ENCODE measurements at places on chromosomes 2 and 18.
A peak's percentile ranks its signal among the peaks of the same experiment; 100 is the strongest.

DNA sequence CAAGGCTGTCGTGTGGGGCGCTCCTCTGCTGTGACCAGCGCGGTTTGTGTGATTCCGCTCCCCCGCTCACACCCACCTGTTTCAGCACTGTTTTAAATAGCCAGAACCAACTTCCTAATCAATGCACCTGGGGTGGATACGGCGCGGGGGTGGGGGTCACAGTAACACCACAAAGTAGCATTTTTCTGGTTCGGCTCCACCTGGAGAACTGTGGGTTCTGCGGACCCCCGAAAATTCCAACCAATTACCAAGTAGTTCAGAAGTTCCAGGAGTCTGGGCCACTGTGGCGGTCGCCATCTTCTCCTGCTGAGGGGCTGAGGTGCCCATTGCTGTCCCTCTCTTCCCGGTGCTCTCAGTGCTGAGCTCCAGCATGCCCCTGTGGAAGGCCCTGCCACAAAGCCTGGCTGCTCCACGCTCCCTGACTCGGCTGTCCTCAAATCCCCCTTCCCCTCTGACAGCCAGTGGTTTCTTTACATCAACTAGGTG lies 79.4 kb downstream of the GFPT1 start:
- DNase-seq = no peak

GRCh38 chr18:37762076-37762621 lies 196.6 kb upstream of the CELF4 start:
- no peak for DNase-seq

DNA sequence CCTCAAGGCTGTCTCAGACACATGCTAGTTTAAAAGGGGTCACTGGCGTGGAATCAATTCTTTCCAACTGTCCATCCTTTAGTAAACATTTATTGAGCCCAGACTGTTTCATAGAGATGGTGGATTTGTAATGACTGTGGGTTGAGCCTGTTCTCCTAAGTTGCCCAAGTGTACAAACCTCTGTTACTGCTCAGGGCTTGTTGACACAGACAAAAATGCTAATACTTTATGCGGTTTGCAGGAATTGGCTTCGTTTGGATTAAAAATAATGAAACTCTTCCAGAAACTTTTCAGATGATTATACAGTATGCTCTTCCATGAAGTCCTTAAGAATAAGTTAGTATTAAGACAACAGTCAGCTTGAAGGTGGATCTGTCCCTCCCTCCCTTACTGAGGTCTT lies 83.6 kb upstream of the MGAT5 start:
- no peak for DNase-seq

- no peak for DNase-seq
Observed at GRCh38 chr2:239630618-239631286, 229.9 kb upstream of the HDAC4 start.

DNA sequence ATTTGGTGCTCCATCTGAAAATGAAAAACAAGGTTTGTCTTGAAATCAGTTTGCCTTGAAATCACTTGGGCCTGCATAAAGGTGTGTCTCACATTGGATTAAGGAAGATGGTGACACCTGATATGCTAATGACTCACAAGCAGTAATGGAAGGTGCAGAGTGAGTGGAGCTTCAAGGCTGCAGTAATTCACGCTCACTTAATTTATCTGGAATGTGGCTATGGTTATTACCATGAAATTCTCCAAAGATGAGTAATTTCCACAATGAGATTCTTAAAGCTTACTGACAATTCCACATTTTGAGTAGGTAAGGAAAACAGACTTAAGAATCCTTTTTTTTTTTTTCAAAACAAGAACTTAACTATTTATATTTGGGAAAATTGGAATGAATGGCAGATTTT lies 156.8 kb downstream of the PAX3 start:
- DNase-seq = no peak

GRCh38 chr2:60556175-60556574 lies 2.7 kb upstream of the BCL11A start:
- DNase-seq = no peak

GRCh38 chr2:201308914-201309313 lies 48.2 kb downstream of the FLACC1 start:
- DNase-seq = no peak

DNA sequence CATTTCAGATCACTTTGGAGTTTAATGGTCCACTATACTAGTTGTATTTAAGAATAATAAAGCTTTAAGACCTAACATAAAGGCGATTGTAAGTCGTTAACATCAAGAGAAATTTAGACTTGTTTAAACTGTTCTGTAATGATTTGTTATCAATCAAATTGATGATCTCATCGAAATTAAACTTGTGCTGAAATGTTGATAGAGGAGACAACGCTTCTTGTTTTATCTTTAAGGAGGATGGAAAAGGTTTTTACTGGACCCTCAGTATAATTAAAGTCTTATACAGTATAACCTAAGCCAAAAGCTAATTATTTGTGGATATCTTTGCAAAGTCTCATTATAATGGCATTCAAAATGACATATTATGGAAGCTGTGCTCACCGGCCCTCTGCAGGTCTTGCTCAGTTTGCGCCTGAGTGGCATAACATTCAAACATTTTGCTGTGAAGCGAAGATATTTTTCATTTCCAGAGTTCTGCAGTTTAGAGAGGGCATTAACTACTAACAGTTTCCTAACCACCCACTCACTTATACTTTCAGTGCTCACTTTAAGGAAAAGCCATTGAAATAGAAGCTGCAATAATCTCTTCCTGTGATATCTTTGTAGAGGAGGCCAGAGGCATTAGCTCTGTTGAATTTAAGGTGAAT lies 1.4 kb upstream of the SERTAD2 start:
- peak; percentile 56 for DNase-seq

DNA sequence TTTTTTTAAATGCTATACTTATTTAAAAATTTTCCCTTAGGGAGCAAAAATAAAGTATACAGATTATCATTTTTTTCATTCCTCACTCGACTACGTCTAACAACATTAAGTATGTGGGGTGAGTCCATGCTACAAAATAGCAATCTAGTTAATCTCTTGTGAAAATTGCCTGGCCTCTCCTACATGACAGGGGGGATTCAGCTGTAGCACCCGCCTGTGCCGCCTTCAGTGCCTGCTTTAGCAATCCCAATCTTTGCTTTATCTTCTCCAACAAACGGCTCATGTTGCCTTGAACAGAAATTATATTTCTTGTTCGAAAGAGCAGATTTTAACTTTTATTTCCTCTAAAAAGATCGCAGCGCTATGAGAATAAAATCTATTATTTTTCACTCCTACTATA lies 2.4 kb upstream of the SOX11 start:
- DNase-seq = no peak

DNA sequence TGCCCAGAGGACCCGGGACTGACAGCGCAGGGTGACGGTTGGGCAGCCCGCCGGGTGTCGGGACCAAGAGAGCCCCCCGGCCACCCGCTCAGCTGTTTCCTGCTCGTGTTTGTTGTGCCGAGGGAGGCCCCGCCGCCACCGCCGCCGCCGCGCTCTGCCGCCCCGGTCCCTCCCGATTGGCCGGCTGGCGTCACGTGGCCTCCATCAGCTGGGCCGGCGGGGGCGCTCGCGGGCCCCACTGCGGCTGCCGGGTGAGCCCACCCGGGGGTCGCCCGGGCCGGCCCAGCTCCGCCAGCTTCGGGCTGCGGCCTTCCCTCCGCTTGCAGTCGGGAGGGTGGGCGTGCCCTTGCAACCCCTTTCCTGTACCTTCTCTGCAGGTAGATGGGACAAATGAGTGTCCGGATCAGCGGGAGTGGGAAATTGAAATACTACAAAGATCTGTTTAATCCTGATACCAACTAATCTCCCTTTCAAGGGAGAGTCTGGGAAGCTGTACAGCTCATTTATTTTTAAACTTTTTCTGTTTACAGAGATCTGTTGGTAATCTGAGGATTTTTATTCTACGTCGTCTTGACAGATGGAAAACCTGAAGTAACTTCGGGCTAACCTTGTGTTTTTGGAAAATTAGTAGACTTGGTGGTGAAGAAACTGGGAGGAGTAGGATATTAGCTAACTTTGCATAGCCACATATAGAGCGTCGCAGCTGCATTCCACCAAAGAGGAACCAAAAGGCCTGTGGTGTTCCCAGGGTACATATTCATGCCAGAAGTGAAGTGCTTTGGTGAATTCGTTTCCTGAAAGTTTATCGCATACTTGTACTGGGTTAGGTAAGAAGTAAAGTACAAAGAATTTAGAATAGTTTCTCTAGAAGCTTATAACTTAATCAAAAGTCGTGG lies 1.2 kb downstream of the YPEL5 start:
- peak; percentile 85 for DNase-seq

DNA sequence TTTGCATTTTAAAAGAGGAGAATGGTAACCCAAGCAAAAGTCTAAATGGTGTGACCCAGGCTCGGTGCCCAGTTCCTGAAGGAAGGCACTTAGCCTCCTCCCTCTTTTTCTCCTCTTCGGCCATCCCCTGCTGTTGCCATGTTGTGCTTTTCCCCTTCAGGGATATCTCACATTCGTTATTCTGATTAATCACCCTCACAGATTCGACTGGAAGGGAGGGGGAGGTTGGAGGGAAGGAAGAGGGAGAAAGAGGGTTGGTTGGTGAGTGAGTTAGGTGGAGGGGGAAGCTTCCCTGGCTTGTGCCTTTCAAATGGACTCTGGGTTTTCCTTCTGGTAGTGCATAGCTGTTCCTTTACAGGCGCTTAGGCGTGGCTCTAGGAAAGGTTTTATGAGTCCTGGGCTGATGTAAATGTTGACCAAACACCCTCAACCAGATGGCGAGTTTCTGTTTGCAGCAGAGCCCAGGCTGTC lies 39.0 kb upstream of the LYPD6B start:
- no peak for DNase-seq

GRCh38 chr2:27756544-27757498 lies 14.7 kb upstream of the MRPL33 start:
- DNase-seq = peak; percentile 76

- no peak for DNase-seq
Observed at GRCh38 chr2:162912787-162913186, 74.2 kb upstream of the KCNH7 start.

GRCh38 chr2:28620291-28620793 lies 124.5 kb downstream of the PLB1 start:
- DNase-seq = no peak

- no peak for DNase-seq
Observed at GRCh38 chr2:98935777-98936352, at the start of gene CRACDL. Gene CRACDL (minus strand): TSS chr2:98936225. CDS start chr2:98846800, 89,425 bp downstream.

- no peak for DNase-seq
Observed at GRCh38 chr2:51516667-51517066, 484.7 kb upstream of the NRXN1 start.

DNA sequence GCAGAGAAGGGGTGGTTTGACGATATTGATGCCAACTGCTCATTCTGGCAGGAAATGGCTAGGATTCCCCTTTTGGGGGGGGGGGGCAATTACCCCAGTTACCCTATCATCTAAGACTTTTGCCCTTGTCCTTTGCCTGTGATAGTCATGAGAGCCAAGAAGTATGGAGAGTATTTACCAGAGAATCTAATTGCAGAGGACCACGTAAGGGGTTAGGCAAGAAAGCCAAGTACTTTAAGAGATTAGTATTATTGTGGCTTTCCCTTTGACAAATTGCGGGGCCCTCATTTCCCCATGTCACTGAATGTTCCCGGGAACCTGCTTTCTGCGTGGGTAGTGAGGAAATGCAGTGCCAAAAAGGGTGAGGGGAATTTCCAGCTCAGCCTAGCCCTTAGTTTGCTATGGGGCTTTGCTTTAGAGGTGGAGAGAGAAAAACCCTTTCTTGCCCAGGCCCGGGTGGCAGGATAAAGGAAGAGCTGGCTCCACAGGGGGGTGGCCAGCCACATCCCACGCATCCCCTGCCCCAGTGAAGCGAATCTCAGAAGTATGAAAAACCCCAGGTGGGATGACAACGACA lies 1.5 kb downstream of the AQP4 start:
- no peak for DNase-seq
